NCI-H526 (cell line): ENCODE measurements at places on chromosomes 4 and X.

DNA sequence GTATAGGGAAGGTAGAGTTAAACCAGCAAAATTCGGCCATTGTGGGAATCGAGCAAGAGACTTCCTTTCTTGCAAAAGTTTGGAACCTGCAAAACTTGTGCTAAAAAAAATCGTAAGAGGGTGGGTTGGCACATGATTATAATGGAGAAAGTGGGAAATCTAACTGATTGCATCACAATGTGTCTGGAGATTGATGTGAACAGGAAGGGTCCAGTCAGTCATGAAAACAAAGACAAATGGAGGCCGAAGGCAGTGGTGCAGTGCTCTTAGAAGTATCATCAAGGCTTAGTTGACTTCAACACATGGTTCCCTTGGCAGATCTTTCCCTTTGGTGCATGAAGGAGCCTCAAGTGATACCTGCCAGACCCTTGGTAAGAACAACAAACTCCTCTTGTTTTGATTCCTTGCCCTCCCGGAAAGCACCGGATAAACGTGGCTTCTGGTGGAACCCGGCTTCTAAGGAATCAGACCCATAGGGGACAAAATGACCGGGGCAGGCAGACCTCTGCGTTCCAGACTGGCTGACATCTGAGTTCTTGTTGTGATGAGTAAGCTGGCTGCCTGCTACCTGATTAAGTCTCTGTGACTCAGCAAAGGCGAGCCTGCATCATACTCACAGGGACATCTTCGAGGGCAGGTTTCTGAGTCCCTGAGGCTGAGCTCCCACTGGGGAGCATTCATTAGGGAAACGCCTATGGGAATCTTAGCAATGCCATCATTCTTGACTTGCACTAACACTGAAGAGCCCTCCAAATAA, 87.7 kb upstream of the MAP3K15 start:
- no peak for DNase-seq

- no peak for DNase-seq
Observed at GRCh38 chr4:184647266-184648053, 1.8 kb downstream of the CASP3 start.

DNA sequence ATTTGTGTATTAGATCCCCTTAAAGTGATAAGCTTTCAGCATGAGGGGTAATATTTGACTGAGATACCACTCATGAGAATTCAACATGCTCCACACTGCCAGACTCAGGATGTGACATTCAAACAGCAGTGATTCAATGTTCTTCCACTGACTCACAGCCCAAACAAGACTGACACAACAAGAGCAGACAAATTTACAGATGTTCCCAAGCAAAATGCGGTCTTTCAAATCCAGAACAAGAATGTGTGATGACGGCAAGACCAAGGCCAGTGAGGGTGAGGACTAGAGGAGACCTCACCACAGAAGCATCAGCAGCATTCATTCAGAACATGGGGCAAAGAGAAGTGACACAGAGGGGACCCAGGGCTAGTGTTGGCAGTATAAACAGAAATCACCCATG, 99.3 kb upstream of the GRIA3 start:
- DNase-seq: no peak

- no peak for DNase-seq
Observed at GRCh38 chr4:139869810-139870209, 204.2 kb downstream of the MGST2 start.

DNA sequence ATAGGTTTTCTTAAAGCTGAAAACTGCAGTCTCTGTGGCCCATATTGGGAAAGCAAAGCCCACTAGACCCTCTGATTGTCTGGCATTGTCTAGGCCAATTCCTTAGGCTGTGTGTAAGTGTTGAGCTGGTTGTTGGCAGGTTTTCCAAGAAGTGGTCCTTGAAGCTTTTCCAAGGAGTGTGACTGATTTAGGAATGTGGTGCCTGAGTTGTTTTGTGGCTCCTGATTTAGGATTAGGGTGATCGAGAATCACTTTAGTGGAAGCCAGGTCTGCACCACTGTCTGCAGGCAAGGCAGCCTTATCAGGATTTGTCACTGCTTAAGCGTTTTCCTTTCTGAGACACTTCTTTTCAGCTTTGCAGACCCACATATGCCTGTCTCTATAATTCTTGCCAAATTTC, 339.0 kb upstream of the DDX53 start:
- DNase-seq: no peak
